Right cardiac atrium (tissue), 5 donors: ENCODE measurements at places on chromosomes 6 and 20.
A peak's percentile ranks its signal among the peaks of the same experiment; 100 is the strongest.

DNA sequence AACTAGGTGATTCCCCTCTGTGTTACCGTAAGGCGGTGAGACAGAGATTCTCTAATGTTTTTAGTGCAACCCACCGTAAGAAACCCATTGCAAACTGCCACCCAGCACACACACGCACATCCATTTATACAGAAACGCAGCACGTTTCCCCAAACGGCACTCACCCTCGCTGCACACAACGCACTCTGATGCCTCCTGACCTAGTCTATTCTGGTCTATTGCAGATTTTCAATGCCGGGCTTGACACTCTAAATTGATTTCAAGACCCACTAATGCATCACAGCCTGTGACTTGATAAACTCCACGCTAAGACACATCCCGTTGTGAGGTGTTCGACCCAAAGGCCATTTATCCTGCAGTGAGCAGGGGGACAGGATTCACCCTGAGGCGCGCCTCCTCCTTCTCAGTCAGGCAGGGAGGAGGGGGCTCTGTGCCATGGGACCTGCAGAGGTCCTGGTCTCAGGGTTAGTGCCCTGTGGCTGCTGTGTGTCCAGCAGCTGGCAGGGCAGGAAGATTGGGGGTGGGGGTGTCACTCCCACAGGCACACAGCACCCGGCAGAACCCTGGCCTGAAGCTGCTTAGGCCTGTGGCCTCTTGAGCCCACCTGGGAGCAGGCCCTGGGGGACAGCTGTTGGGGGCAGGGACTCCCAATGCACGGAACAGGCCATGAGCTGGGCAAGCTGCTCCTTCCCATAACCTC lies 335.6 kb downstream of the PREX1 start:
- DNase-seq = no peak

DNA sequence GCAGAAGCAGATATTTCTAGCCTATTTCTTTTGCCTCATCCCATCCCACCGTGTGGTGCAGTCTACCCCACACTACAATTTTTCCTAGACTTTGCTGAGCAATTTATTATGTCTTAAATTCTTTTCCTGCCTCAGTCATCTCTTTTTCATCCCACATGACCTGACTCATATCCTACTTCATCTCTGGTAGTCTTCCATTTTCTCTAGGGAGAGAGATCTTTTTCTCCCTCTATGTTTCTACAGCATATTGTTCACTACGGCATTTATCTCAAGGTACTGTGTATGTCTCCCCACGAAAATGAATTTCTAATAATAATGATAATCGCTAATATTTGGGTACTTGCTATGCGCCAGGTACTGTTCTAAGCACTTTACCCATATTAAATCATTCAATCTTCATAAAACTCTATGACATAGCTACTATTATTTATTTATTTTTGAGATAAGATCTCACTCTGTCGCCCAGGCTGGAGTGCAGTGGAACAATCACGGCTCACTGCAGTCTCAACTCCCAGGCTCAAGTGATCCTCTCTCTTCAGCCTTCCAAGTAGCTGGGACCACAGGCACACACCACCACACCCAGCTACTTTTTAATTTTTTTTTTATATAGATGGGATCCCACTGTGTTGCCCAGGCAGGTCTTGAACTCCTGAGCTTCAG lies 15.6 kb downstream of the PDSS2 start:
- DNase-seq = no peak

GRCh38 chr6:34657037-34657306 lies 39.6 kb downstream of the ILRUN start:
- no peak for DNase-seq

- no peak for DNase-seq
Measured at GRCh38 chr20:36390719-36391415, 84.7 kb downstream of the DLGAP4 start.

DNA sequence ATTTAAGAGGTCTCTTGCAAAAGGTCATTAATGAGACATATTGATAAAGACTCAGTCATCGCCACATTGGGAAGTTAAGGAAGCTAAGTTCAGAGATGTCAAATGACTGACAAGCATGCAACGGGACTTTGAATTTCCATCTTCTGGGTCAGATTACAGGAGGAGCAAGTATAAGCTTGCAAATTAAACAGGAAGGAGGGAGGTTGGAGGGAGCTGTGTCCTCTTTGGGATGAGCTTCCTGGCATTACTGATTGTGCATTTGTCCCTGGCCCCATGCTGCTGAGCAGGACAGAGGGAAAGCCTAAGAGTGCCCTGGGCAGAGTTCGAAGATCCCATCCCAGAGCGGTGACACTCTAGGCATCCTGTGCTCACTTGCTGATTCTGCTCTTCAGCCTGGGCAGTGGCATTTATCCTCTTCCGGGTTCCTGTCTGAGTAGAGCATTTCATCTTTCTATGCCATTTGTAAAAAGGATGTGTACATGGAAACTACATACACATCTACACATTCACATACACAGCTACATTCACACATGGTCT lies 40.5 kb downstream of the SLC22A1 start:
- no peak for DNase-seq

DNA sequence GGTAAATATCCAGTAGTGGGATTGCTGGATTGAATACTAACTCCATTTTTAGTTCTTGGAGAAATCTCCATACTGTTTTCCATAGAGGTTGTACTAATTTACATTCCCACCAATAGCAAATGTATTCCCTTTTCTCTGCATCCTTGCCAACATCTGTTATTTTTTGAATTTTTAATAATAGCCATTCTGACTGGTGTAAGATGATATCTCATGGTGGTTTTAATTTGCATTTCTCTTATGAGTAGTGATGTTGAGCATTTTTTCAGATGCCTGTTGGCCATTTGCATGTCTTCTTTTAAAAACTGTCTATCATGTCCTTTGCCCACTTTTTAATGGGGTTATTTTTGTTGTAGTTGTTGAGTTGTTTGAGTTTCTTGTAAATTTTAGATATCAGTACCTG lies 253.2 kb downstream of the HAO1 start:
- DNase-seq = no peak

DNA sequence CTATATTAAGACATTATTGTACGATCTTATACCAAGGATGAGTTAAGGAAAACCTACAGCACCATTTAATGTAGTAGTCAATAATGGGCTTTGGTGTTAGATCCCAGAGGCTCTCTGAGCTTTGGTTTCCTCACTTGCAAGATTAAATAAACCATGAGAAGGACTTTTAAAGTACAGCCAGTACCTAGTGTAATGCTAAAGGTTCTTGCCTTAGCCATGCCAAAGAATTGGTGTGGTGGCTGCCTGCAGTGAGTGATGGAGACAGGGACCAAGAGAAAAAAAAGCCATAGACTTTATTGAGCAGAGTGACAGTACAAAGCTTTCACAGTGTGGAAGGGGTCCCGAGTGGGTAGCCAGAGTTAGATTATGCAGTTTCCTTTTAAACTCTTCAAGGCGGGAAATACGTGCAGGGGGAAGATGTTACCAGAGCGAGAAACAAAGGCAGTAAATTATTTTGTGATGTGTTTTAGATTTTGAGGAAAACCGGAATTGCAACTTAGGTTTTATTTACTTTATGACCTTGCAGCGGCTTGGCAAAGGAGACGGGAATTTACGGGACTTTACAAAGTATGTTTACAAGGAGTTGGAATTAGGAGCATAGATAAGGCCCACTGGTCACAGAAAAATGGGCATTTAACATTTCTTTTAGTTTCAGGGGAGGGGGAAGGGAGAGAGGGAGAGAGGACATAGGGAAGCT lies 100.4 kb downstream of the MYO6 start:
- no peak for DNase-seq

DNA sequence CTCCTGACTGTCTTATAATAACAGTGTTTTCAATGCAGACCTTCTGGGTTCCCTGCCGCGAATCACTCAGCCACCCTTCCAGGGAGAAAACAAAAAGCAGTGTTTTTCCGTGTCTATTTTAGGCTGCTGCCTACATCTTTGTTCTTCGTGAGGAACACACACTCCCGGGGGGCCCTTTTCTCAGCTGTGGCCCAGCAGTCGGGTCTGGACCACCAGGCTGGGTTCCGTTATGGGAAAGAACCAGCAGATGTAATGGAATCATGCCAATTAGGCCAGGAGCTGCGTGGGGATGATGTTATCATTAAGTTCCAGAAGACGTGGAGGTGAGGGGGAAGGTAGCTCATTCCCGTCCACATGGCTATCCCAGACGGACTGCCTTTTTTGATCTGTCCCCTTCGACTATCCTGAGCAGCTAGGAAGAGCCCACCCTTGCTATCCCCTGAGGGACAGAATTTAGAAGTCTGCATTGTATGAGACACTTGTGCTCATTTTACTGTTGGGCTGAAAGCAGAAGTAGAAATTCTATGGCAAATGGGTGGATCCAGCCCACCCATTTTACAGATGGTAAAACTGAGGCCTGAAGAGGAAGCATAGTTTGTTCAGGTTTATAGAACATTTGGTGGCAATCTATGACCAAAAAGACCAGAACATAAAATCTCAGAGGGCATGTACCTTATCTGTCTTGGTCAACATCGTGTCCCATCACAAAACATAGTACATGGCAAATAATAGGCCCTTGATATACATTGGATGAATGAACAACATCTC lies 54.5 kb downstream of the KCNB1 start:
- DNase-seq = no peak

- DNase-seq = peak; percentile 35
Measured at GRCh38 chr6:108798670-108799353, 49.4 kb upstream of the ARMC2 start.

- DNase-seq = no peak
Measured at GRCh38 chr6:165486183-165487137, 176.6 kb downstream of the PDE10A start.

- DNase-seq = no peak
Measured at GRCh38 chr6:12656906-12657305, 59.7 kb upstream of the PHACTR1 start.

DNA sequence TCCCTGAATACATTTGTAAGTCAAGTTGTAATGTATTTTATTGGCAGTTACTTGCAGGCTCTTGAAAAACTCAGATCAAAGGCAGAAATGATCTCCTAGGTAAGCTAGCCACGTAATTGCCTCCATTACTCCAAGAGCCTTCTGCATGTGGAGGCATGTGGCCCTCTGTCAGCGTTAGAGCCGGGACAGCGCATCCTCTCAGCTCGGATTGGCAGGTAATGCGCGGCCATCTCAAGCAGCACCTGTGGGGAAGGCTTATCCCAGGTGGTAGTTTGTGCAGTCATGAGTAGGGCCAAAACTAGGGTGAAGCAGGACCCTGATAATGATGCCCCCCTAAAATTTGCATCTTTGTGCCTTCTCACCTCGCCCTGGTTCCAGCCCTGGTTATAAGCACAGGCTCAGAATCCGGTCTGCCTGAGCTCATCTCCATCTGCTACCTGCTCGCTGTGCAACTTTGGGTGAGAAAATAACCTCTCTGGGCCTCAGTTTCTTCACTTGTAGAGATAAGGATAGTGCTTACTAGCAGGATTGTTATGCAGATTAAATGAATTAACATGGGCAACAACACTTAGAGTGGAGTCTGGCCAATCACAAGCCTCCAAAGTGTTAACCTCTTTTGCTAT lies 157.5 kb upstream of the PMEPA1 start:
- no peak for DNase-seq

DNA sequence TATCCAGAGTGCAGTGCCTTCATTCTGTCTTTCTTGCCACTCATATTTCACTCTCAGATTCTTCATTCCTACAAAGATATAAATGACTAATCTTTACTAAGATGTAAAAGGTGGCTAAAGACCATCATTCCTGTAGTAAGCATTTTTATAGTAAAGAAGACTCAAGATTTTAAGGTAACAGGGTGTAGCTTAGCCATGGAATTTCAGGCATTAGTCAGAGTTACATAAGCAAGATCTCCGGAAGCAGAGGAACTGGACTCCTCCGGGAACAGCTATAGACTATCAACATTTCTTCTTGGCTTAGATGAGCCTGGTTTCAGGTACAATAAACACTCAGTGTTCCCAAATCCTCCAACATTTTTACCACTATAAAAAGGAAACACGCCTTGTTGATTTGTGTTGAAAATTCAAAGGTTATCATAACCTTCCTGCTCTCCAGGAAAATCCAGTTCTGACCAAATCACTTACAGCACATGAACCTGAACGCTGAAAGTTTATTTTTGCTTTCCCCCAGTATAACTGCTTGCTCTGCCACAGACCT lies 23.7 kb downstream of the SERPINB1 start:
- DNase-seq = no peak
